ENCODE measurements at places on chromosomes 6 and 20.

GRCh38 chr6:160733050-160733646 is 31.1 kb downstream of the PLG start:
- DNase-seq: peak; percentile 28

DNA sequence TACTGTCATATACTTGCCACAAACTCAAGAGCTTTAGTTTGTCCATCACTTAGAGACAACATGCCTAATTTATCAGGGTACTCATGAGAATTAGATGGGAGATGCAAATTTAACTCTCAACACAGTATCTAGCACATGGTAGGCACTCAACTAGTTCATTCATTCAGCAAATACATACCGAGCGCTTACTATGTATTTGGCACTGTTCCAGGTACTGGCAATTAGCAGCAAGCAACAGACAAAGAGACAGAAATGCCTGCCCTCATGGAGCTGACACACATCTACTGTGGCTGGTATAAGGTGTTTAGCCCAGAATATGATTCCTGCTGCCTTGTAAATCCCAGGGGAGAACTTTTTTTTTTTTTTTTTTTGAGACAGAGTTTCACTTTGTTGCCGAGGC is 4.8 kb downstream of the MICAL1 start:
- no peak for DNase-seq

- DNase-seq: no peak
Measured at GRCh38 chr20:40168981-40169620, 519.9 kb downstream of the MAFB start.

- DNase-seq: peak; percentile 5
Measured at GRCh38 chr6:113476937-113477839, 380.0 kb upstream of the MARCKS start.

DNA sequence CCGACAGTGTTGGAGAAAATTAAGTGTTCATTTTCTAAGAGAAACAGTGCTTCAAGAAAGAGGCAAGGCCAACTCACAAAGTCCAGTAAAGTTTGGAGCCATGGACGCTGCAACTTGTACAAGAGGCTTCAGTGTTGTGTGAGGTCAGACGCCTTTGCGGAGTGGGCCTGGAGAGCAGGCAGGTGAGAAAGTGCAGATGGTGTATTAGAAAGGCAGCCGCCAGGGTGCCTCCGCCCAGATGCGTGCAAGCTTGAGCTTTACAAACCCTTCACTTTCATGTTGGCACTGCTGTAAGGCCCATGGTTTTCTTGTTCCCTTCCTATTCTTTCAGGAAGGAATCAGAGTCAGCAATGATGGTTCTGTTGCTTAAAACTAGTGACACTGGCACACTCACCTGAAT is 25.4 kb upstream of the EXOC2 start:
- no peak for DNase-seq

GRCh38 chr6:4174042-4174441 is 38.7 kb upstream of the ECI2 start:
- DNase-seq: no peak

DNA sequence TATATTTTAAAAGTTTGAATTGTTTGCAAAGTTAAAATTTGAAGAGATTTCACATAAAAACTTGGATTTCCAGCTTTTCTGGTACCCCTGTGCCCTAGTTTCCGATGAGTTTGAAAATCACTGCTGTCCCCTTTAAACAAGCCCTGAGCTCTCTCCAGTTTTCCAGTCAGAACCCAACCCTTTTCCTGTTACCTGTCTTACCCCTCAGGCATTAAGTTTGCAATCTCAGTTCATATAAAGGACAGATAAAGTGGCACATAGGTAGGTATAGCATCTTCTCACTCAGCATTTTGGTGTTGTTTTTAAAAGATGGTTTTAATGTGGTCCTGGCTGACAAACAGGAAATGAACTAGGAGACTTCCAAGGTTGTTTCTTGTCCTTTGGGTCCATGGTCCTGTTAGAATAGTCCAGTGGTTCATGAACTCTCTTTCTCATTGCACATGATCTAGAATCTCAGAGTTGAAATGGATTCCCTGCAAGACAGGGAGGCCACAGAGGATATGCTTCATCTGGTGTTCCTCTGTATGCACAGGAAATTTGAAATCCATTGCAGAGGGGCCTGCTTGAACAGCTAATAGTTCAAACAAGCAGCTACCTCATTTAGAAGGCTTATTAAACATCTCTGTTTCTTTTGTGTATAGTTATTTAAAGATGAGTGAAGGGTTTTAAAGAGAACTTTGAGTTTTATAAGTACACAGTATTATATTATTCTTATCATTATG is 82.7 kb downstream of the JAG1 start:
- DNase-seq: no peak

DNA sequence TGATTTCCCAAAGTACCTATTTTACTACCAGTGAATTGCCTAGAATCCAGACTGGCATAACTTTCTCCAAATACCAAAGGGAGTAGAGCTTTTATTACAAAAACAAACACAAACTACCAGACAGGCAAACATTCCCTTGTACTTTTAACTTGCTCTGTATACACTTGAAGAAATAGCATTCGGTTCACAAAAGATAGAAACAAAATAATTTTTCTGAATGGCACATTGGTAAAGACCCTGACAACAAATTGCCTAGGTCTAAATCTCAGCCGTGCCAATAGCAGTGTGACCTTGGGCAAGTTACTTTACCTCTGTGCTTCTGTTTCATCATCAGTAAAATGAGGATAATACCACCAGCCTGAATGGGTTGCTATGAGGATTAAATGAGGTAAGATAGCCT is 15.9 kb downstream of the ARHGAP18 start:
- DNase-seq: no peak

DNA sequence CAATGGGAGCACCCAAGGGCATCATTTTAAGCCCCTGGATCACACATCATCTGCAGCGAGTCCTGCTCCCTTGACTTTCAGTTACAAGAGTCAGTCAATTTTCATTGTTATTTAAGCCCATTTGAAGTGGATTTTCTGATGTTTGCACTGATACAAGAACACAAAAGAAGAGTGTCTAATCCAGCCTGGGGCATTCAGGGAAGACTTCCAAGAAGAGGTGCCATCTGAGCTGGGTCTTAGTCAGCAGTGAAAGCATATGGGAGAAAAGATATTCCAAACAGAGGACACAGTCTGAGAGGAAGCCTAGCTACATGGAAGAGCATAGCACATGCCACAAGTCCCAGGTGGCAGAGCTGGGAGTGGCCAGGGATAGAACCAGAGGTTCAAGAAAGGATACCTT is 10.4 kb upstream of the FOXP4 start:
- DNase-seq: no peak

GRCh38 chr20:14470977-14471661 is 133.7 kb upstream of the FLRT3 start:
- DNase-seq: no peak

DNA sequence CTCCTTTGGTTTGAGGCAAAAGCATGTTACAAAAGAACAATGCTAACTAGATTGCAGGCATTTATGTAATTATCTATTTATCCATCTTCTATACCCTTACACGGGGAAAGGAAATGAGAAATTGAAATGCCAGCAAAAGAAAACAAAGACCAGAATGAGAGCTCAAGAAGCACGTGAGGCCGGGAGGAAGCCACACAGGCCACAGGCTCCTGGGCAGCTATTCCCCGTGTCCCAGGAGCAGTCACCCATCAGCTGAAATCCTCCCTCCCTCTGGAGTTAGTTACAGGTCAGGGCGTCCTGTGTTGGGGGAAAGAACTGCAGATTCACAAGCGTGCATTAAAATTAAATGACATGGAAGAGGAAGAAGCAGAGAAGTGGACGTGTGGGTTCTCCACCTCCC is 64.7 kb upstream of the RPS6KA2 start:
- no peak for DNase-seq

DNA sequence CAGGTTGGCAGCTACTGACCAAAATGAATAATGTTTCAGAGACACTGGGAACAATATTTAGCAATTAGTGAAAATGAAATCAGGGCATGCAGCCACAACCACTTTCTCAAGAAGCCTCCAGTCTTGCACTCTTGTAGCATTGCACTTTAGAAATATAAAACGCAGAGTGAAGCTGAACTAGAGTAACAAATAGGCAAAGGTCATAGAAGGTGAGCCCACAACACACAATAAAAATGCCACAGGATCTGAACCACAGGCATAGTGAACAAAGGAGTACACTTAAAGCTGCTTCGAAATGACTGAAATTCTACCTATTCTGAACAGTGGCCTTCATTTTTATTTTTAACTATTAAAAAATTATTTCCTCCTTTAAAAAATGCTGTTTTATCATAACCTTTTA is 25.0 kb downstream of the DDO start:
- DNase-seq: no peak

GRCh38 chr6:27684264-27685211 is 211.6 kb upstream of the ZNF184 start:
- peak; percentile 75 for DNase-seq

DNA sequence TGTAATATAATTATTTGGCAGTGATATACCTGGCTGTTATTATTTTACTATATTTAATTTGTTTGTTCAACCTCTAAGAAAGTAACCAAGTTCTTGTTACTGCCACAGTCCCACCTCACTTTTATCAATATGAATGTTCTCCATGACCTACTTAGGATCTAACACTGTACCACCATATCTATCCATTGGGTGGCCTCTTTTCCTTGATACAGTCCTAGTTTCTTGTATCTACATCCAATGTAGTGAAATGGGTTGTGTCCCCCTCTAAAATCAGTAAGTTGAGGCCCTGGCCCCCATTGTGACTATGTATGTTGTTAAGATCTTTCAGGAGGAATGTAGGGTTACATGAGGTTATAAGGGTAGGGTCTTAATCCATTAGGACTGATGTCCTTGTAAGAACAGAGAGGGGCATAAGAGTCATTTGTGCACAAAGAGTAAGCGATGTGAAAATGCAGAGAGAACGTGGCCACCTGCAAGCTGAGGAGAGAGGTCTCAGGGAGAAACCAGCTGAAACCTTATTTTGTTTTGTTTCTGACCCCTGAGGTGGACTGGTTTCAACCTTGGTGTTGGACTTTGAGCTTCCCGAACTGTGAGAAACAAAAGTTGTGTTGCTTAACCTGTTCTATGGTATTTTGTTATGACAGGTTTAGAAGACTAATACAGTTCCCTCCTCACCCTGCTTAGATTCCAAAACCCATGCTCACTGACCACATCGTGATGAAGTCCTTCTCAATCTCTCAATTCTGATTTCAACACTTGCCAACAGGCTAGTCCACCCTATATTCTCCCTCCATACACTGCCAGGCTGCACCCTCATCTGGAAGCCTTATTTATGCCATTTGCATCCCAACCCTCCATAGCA is 387.3 kb upstream of the EPHA7 start:
- no peak for DNase-seq

DNA sequence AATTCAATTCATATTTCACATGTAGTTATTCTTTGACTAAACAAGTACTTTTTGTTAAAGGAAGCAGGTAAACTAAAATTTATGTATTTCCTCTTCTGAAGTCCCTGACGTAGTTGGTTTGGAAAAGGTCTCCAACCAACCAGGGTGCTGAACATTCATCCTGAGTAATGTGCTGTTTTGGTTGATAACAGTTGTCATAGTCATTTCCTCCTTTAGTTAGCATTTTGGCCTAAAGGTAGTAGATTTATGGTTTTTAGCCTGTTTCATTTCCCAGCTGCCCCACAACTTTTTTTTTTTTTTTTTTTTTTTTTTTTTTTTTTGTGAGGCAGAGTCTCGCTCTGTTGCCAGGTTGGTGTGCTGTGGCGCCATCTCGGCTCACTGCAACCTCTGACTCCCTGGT is 382.8 kb upstream of the FLRT3 start:
- DNase-seq: no peak

- DNase-seq: no peak
Measured at GRCh38 chr6:146336191-146336590, 207.4 kb upstream of the RAB32 start.

DNA sequence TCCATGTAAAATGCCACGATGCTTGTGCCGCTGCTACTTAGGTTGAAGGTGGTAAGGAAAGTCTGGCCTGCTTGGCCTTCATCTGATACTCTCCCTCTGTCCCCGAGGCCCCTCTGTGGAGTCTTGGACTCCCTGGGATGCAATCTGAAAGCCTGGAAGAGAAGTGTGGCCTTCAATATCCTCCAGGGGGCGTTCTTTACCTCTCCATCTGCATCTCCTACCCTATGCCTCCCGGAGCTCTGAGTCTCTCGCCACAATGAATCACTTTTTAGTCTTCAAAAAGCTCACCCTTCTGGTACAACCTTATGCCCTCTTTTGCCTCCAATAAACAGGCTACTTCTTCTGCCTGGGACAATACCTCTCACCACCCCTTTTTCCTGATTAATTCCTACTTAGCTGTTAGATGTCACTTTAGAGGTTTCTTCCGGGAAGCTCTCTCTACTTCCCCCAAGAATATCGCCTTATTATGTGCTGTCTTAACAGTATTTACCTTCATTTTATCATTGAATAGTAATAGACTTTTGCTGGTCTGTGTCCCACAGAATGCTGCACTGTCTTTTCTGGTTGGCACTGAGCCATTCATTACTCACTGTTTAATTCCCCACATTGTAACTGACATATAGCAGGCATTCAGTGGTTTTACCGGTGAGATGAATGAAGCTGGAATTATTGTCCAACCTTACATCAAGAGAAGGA is 13.9 kb upstream of the ATG5 start:
- peak; percentile 76 for DNase-seq

DNA sequence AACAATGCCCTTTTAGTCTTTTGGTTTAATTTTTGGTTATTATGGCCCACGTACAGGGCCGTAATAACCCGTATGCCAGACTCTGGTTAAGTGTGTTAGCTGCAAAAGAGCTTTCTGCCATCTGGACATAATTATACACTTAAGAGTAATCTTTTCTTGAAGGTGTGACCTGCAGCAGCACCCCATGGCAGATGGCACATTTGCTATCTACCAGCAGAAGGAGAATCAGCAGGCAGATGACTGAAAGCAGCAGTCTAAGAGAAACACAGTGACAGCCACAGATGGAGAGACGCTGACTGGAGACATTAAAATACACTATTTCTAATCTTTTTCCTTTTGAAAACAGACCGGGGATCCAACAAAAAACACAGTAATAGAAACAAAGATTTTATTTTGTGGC is 18.7 kb downstream of the ASF1A start:
- no peak for DNase-seq

DNA sequence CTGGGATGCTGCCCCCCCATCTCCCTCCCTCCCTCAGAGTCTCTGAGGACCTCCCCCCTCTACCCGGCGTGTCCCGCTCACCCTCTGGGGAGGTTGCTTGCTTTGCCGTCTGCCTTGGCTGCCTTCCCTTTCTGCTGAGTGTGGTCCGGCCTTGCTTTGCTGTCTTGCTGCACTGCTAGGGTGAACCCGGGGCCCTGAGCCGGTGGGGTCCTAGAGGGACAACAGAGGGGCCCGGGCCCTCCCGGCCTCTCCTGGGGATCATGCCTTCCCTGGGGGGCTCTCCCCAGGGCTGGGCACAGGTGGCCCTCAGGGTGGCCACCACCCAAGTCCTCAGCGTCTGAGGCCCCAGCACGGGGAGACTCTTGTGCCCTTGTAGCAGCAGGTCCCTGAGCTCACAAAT is 19.3 kb downstream of the SLCO4A1 start:
- DNase-seq: no peak

GRCh38 chr20:24808616-24809015 is 140.5 kb upstream of the CST7 start:
- DNase-seq: no peak

GRCh38 chr20:58471193-58472164 is 43.7 kb downstream of the APCDD1L start:
- DNase-seq: no peak

All from NCI-H345 (cell line).